Large intestine (tissue), 12 donors: ENCODE measurements at places on chromosomes 2 and 18. TPM values are rescaled to one million over a fixed set of nuclear protein-coding genes. Genes with fewer than 3 reads are reported as not detected.

TMEM247 gene
- polyA plus RNA-seq = not detected

UGT1A10 gene
- 0.06 TPM for polyA plus RNA-seq

ELP2 gene
- polyA plus RNA-seq = 92.4 TPM

COBLL1 gene
- polyA plus RNA-seq = 38.3 TPM

CLIP4 gene
- 4.3 TPM for polyA plus RNA-seq

LOXHD1 gene
- polyA plus RNA-seq = 0.49 TPM

ZBTB14 gene
- 13.4 TPM for polyA plus RNA-seq

DNA sequence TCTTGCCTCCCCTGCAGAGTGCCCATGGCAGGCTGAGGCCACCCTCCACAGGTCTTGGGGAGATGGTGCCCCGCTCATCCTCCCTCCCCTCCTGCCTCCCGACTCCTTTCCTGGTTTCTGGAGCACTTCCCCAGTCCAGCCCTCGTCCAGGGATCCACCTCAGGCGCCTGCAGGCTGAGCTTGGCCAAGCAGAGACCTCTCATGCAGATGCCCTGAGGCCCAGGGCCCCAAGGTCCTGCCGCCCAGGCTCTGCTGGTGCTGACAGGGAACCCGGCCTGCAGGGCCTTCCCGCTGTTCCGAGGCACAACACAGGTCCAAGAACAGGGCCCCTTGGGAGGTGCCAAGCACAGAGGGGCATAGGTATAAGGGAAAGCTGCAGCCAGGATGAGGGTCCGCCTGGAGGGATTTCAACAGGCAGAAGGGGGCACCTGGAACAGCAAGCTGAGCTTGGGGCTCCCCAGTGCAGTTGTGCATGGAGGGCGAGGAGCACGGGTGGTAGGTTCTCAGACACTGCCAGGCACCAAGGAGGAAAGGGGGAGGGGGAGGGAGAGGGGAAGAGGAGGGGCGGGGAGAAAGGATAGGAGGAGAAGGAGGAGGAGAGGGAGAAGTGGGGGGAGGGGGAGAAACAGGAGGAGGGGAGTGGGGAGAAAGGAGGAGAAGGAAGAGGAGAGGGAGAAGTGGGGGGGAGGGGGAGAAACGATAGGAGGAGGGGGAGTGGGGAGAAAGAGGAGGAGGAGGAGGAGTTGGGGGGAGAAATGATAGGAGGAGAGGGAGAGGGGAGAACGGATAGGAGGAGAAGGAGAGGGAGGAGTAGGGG, 1.2 kb upstream of the ANO7 start:
- H3K27me3 ChIP-seq = peaks cover 4% of the 10 kb centered on the region
- H3K4me1 ChIP-seq = no peaks in the 10 kb centered on the region
- no peak overlapping the region for H3K27ac ChIP-seq

DNA sequence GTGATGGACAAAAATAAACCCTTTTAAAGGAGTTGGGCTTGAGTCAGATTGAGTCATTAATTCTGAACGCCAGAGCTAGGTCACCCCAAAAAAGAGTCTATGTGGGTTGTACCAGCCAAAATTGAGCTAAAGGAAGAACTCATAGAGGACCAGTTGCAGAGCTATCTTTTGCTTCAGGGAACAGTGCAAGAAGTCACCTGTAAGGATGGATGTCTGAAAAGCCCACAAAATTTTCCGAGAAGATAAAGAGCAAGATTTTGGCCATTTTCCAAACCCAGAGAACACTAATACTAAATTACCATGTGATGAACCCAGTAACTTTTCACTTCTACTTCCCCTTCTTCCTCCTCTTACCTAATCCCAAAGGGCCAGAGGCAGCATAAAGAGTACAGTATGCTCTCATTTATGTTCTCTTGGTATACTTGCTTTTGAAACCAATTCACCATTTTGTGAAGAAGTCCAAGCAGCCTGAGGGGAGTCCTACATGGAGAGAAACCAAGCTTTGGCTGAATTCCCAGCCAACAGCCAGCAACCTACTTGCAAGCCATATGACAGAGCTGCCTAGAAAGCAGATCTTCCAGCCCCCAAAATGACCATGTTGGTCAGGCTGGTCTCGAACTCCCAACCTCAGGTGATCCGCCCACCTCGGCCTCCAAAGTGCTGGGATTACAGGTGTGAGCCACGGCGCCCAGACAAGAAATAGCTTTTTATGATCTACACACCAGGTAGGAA, 551.7 kb downstream of the SATB2 start:
- H3K4me1 ChIP-seq = no peaks in the 10 kb centered on the region
- no peaks in the 10 kb centered on the region for H3K36me3 ChIP-seq
- H3K27me3 ChIP-seq = no peaks in the 10 kb centered on the region
- no peak overlapping the region for H3K27ac ChIP-seq
- no peak overlapping the region for H3K4me3 ChIP-seq

GRCh38 chr18:60554967-60555366, 182.4 kb upstream of the MC4R start:
- no peaks in the 10 kb centered on the region for H3K27me3 ChIP-seq
- H3K4me3 ChIP-seq = no peak overlapping the region
- no peak overlapping the region for H3K27ac ChIP-seq
- no peak for DNase-seq
- no peaks in the 10 kb centered on the region for H3K36me3 ChIP-seq

DNA sequence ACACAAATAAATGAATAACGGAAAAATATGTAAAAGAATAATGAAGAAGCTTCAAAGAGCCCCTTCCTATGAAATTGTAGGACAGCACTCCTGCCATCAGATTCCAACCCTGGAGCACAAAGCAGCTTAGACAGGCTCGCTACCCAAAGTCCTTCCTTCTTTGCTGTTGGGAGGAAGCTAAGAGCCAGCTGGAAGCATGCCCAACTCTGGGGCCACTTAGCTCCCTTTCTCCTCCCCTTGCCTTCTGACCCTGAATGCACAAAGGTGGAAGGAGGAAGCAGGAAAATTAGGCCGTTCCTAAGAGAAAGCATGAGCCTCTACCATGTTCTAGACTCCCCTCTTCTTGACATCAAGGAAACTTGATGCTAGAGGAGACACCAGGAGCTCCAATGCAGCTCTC, 700.8 kb downstream of the RNF144A start:
- H3K4me1 ChIP-seq = no peaks in the 10 kb centered on the region
- H3K27me3 ChIP-seq = no peaks in the 10 kb centered on the region
- H3K27ac ChIP-seq = no peak overlapping the region

DNA sequence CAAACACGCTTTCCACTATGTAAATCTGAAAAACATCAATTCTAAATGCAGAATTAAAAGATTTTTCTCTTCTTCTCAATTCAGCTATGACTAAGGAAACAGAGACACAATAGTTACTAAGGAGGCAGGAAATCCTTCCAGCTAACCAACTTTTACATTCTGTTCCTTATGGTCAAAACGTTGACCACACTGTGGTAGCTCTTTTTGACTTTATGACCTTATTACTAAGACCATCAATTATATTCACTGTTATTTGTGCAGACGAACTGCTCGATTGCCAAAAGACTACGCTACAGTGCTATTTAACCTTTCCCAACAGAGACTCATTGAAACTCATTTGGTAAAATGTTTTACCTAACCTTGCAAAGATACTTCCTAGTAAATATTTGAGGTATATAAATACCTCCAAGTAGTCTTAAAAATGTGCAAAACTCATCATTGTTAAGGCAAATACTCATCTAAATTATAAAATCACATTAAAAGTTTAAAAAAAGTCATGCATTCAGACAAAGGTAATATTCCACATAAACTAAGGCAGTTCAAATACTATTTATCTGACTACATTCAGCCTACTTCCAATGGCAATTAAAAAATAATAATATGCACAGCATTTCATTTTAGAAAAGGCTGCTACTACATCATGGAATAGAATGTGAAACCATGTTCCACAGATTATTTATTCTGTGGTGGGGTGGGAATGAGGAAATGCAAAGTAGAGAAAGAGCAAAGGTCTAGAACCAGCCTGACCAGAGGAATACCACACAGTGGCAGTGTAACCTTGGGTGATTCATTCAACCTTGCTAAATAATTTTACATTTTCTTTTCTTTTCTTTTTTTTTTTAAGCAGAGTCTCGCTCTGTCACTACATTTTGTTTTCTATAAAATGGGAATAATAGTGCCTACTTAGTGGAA, 139.9 kb downstream of the THADA start:
- no peaks in the 10 kb centered on the region for H3K4me1 ChIP-seq
- DNase-seq = peak; percentile 25
- no peaks in the 10 kb centered on the region for H3K36me3 ChIP-seq

DNA sequence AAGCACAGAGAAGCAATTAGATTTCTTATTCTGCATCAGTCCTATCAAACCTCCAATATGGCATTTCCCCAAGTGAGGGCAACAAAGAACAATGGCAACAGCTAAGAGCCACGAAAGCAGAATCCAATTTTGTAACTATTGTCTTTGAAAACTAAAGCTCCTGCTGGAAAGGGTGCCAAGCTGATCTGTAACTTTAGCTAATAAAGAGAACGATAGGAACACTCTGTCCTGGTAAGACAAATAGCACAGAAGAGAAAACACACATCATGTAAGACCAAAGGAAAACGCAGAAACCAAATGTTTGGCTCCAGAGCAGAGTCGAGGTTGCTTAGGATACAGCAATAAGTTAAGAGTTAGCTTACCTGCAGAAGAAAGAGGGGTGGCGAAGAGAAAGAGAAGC, 160.5 kb downstream of the STK39 start:
- H3K27me3 ChIP-seq = no peaks in the 10 kb centered on the region
- no peaks in the 10 kb centered on the region for H3K36me3 ChIP-seq
- no peak for DNase-seq
- H3K4me1 ChIP-seq = no peaks in the 10 kb centered on the region

DNA sequence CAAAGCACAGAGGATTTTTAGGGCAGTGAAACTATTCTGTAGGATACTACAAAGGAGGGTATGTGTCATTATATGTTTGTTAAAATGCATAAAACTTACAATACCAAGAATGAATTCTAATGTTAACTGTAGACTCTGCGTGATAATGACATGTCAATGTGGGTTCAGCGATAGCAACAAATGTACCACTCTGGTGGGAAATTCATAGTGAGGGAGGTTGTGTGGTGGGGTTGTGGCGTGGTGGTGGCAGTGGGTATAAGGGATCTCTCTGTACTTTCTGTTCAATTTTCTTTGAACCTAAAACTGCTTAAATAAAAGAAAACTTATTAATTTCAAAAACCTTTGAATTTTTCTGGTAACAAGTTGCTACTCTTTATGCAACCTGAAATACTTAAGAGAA, 99.3 kb upstream of the SLC38A11 start:
- H3K27me3 ChIP-seq = no peaks in the 10 kb centered on the region
- H3K27ac ChIP-seq = no peak overlapping the region
- peaks cover 7% of the 10 kb centered on the region for H3K4me1 ChIP-seq
- no peak overlapping the region for H3K4me3 ChIP-seq
- no peak for DNase-seq

- H3K4me3 ChIP-seq = no peak overlapping the region
- H3K27me3 ChIP-seq = peaks cover 51% of the 10 kb centered on the region
- no peak for DNase-seq
Observed at GRCh38 chr2:118312969-118313756, 224.9 kb downstream of the INSIG2 start.

GRCh38 chr2:27054721-27055120, 3.3 kb downstream of the AGBL5 start:
- H3K36me3 ChIP-seq = peaks cover 52% of the 10 kb centered on the region
- DNase-seq = no peak
- no peak overlapping the region for H3K27ac ChIP-seq

GRCh38 chr2:229252996-229253395, 18.1 kb downstream of the PID1 start:
- H3K36me3 ChIP-seq = peaks cover 4% of the 10 kb centered on the region
- H3K4me3 ChIP-seq = no peak overlapping the region
- DNase-seq = no peak
- H3K4me1 ChIP-seq = no peaks in the 10 kb centered on the region
- no peak overlapping the region for H3K27ac ChIP-seq

DNA sequence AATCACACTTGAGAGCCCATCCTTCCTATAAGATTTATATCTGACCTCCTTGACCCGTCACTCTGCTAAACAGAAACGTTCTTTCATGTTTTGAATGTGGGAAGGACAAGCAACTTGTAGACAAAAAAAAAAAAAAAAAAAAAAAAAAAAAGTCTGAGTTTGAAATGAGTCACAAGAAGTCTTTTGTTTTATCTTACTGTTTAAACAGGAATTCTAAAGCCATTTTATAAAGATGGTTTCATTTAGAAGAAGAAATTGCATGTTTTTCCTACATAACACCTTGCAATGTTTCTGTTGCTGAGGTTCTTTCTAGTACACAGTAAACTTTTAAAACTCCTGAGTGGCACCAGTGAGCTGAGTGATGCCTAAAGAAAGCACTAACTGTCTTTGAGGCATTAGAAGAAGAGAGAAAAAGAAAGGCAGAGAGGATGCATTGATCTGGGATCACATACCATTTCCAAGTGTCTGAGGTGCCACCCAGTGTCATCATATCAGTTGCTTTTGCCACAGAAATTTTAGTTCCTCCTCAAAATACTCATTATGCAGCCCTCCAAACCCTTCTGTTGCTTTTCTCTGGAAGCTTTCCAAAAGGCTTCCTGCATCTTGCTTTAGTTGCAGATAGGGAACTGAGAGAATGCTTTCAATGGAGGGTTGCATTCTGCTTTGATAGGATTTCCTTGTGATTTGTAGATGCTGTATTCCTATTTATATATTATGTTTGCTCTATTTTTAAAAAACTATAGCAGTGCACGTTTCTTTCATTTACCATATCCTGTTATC, 69.1 kb downstream of the ACVR2A start:
- no peaks in the 10 kb centered on the region for H3K27me3 ChIP-seq
- H3K36me3 ChIP-seq = peaks cover 18% of the 10 kb centered on the region
- no peak overlapping the region for H3K27ac ChIP-seq
- H3K4me1 ChIP-seq = no peaks in the 10 kb centered on the region
- no peak for DNase-seq

DNA sequence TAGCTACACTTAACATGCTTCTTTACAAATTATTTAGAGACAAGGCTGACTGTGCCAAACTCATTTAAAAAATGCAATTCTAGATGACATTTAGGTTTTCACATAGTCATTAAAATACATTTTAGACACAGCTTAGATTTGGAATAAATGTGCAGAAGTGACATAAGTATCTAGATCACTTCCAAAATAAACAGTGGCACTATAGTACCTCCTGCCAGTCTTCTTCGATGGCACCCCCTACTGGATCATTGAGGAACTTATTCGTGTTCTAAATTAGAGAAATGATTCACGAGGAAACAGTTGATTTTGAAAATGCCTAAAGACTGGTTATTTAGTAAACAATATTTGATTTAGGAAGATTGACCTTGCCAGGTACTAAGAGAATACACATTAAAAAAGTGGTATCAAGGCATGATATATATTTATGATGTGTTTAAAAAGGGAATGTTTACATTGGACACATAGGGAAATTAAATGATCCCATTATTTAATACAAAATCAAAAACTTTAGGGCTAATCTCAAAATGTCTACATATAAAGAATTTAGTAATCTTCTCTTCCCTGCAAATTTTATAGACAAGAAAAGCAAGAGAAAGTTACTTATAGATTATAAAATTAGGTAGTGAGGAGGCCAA, 323.9 kb downstream of the XIRP2 start:
- DNase-seq = peak; percentile 17
- no peaks in the 10 kb centered on the region for H3K4me1 ChIP-seq
- H3K4me3 ChIP-seq = no peak overlapping the region
- H3K27ac ChIP-seq = no peak overlapping the region
- no peaks in the 10 kb centered on the region for H3K27me3 ChIP-seq

- no peaks in the 10 kb centered on the region for H3K27me3 ChIP-seq
- no peak overlapping the region for H3K27ac ChIP-seq
- H3K4me3 ChIP-seq = no peak overlapping the region
- H3K4me1 ChIP-seq = peaks cover 3% of the 10 kb centered on the region
- H3K36me3 ChIP-seq = no peaks in the 10 kb centered on the region
- peak; percentile 23 for DNase-seq
Observed at GRCh38 chr18:75173125-75173432, 35.9 kb downstream of the PTGR3 start.
